ENCODE measurements at places on chromosomes 7 and 10.

DNA sequence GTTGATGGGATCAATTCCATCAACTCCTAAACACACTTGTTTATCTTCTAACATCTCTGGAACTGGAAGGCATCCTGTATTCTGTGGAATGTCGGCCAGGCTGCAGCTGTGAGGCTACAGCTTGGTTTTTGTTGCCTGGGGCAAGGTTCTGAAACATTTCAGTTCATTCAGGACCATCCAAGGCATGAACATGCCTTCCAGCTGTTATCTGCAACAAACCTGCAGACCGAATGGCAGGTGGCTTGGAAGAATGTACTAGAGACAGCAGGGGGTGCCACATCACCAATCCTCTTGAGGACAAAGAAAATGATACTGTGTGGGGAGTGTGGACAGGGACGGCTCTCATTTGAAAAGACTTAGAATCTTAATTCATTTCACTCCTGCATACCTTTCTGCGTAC lies 12.4 kb downstream of the PAPOLB start:
- DNase-seq, result no peak

DNA sequence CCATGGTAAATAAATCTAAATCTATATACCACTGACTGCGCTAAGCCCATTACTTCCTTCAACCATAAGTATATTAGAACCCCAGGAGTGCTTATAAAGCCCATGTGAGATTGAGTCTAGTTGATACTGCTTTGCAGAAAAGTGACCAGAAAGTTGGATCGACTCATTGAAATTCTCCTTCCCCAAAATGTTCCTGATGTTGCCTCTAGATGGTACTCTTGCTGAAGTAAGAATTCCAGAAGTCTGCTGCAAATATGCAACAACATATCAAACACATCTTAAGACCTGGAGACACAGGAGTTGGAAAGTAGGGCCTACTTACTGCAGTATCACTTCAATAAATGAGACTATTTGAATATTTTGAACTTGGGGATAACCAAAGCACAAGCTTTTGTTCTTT lies 550.8 kb downstream of the IPMK start:
- no peak for DNase-seq

DNA sequence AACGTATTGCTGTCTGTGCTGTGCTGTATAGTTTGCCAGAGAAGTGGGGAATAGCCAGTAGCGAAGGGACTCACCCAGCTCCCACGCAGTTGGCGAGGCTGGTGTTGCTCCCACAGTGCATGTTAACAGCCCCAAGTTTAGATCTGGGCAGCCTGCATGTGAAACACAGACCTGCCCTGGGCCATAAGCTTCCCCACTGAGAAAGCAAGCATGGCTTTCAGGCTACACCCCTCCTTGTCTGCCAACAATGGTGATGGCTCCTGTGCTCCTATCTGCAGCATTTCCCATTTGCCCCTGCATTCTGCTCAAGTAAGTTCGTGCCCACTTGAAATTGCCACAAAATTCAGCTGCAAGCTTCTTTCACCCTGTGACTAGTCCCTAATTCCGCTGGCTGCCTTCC lies 57.5 kb downstream of the IPMK start:
- DNase-seq, result no peak

DNA sequence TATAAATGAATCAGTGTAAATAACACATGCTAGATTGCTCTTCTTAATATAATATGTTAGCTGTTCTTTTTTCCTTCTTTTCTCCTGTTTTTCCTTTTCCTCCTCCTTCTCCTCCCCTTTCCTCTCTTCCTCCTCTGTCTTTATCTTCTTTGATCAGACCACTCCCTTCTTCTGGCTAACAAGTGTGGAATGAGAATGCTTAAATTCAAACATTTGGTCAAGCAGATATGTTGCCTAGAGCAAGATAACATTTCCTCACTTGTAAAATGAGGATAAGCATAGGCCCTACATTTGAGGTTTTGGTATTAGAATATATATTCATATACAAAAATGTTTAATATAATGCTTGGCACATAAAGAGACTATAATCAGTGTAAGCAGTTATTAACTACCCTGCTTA lies 299.1 kb downstream of the PCDH15 start:
- DNase-seq, result no peak

GRCh38 chr7:33581236-33581635 lies 324.1 kb upstream of the BMPER start:
- no peak for DNase-seq

DNA sequence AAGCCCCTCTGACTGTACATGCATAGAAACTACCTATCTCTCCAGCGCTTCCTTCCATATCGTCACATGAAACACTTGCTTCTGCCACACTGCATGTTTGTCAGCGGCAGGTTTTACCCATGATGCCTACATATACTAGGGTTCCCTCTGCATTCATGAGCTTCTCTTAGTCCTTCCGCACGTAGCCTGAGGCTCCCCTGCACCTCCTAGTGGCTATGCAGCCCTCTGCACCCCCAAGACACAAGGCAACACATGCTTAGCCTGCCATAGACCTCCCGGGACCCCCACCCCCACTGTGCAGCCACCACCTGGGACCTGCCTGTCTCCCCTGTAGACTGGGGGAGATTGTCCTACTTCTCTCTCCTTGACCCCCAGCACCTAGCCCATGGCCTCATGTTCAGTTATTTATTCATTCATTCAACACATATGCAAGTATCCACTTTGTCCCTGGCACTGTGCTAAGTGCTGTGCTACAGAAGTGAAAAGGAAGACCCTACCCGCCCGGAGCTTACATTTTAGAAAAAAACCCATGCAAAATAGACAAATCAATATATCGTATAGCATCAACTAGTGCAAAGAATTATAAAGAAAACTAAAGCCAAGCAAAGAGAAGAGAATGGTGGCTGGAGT lies 23.5 kb downstream of the TMEM273 start:
- no peak for DNase-seq
